HuH-7 (cell line): ENCODE measurements at places on chromosomes 11 and 22.

DNA sequence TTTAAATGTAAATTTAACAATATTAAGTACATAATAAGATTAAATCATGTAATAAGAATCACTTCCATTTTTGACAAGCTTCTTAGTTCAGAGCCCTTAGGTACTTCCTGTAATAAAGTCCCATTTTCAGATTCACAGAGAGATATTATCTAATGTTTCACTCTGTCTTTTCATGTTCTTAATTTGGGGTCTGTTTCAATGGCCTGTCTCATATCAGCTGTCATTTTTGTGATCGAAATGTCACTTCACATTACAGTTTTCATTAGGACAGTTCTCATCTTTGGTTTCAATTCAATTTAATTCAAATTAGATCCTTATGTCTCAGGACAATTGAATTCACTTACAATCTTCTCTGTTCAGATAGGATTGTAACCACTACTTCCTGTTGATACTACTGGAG is 22.6 kb upstream of the OLFML1 start:
- DNase-seq = no peak

DNA sequence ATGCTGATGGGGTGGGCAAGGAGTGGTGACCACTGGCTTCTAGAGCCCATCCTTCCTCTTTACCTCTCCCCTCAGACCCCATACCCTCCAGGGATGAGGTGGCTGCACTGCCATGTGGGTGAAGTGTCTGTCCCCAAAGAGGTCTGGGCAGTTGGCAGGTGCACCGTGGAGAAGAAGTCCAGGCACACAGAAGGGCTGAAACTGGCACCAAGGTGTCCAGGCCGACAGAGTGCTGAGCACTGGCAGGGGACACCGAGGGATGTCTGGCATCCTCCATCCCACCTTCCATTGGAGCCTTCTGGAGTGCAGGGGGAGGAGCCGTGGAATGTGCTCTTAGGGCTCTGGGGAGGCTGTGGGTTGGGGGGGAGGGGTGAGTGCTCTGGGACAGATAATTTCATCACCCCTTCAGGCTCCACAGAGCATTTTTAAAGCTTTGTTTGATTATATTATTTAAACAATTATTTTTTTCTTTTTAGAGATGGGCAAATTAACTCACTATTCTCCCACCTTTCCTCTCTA is 37.9 kb downstream of the PKNOX2 start:
- DNase-seq = no peak

- DNase-seq = no peak
Measured at GRCh38 chr11:84214557-84214956, 928.4 kb upstream of the CCDC90B start.

DNA sequence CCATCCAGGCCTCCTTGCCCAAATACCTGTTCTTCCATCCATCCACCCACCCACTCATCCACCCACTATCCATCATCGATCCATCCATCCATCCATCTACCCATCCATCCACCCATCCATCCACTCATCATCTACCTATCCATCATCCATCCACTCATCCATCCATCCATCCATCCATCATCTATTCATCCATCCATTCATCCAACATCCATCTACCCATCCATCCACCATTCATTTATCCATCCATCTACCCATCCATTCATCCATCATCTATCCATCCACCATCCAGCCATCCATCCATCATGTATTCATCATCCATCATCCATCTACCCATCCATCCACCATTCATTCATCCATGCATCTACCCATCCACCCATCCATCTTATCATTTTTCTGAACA is 413.2 kb downstream of the CTTN start:
- DNase-seq = no peak

DNA sequence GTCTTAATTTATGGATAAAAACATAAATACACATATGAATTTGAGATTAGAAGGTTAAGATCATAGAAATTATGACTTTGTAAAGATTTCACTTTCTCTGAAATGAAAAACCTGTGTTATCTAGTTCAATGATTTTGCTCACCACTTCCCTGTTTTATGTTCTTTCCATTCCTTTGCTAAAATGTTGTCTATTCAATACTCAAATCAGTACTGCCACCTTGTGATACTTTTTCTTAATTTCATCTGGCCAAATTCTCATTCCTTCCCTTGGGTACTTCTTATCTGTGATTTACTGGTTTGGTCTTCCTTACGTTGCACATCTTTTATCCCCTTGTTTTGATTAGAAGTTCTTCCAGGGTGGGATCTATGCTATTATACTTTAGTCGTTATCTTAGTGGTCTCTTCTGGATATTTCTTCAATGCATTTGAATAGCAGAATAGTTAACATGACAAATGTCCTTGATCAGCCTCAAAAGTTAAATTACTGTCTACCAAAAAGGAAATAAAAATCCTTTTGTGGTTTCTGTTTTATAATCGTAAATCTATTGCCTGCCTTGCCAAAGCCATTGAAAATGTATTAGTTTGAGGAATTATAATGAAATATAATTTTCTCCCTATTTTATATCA is 197.0 kb downstream of the PGR start:
- DNase-seq = no peak

- no peak for DNase-seq
Measured at GRCh38 chr11:75524665-75525432, 892 bp downstream of the GDPD5 start.

GRCh38 chr22:32810555-32811133 is 9.1 kb downstream of the TIMP3 start:
- DNase-seq = no peak

GRCh38 chr11:120448240-120448639 is 63.3 kb upstream of the GRIK4 start:
- no peak for DNase-seq

- no peak for DNase-seq
Measured at GRCh38 chr11:23903044-23903704, 593.7 kb upstream of the LUZP2 start.

- DNase-seq = no peak
Measured at GRCh38 chr11:99571094-99571493, 550.3 kb downstream of the CNTN5 start.

- DNase-seq = no peak
Measured at GRCh38 chr22:40210818-40211217, 33.1 kb downstream of the TNRC6B start.

- no peak for DNase-seq
Measured at GRCh38 chr22:48896766-48897644, 930.7 kb downstream of the BRD1 start.

DNA sequence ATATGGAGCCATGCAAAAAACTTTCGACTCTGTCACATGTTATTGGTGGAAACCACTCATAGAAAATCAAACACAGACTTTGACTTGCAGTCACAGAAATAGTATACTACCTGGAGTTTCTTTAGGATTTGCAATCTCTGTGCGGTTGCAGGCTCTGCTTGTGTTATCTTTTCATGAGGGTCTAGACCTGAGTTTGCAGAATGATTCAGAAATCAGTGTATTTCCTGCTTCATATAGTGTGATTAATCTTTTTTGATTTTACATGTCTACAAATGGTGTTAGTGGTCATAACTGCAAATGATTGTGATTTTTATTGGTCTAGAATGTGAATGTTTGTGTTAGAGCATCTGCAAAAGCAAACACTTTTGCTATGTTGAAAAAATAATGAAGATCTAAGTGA is 690.2 kb downstream of the NTM start:
- DNase-seq = no peak

- no peak for DNase-seq
Measured at GRCh38 chr11:121437018-121437685, 15.0 kb upstream of the SORL1 start.

GRCh38 chr11:34523053-34523452 is 9.5 kb upstream of the ELF5 start:
- DNase-seq = no peak

DNA sequence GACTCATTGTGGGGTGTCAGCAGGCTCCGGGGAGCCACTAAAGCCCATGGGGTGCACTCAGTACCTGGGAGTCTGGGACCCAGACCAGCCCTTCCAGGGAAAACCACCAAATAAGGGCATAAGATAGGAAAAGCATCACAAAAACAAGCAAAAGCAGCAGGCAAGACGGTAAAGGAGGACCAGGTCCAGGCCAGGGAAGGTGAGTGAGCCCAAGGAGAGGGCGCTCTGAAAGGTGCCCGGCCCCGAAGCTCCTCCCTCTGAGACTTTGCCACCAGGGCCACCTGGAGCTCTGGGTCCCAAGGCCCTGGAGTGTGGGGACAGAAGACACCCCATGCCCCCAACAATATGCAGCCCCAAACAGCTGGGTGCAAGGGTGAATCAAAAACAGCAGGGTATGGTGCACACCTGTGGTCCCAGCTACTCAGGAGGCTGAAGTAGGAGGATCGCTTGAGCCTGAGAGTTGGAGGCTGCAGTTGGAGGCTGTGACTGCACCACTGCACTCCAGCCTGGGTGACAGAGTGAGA is 5.2 kb upstream of the IL17REL start:
- no peak for DNase-seq

DNA sequence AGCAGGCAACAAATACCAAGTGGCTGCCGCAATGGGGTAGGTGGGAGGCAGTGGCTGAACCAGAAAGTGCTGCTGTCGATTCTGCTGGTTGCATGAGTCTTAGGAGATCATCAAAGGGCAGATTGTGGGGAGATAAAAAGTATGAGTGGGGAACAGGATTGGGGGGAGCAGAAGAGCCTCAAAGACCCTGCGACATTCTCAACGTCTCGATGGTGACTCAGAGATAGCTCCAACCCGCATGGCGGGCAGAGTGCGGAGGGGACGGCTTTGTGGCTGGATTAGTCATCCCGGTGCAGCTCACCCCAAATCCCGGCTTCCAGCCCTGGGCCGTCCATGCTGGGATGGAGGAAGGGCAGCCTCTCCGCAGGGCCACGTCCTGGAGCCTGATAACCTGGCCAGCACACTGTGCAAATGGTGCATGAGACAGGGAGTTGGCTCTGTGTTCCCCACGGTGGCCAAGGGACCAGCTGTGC is 11.6 kb upstream of the RTN4R start:
- no peak for DNase-seq

DNA sequence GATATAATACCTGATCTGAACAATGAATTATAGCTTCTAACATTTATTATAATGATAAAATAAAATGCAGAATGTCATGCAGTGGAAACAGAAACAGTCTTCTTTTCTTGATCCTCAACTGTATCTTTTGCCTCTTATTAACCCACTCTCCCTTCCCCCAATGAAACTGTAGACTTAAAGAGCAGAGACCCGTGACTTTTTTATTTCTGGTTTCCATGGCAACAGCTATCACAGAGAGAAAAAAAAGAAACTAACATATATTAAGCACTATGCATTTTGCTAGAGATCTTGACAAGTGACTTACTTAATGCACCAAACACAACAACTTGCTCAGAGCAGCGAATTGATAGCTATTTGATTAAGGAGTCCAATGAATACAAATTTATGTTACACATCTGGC is 69.3 kb downstream of the RAB38 start:
- DNase-seq = no peak

DNA sequence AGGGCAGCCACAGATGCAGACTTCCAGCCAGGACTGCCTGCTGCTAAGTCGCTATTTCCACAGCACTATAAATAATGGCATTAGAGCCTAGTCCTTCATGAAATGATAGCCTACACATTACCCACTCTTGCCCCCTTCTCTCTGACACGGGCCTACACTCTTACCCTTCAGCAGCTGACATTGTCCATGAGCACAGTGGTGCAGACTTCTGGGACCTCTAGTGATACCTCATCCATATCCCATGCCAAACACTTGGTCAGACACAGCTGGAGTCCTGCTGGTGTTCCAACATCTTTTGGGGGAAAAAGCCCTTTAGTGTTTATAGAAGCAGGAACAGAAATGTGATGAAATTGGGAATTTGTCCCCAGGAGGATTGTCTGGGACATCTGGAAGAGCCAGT is 43.4 kb upstream of the RAB1B start:
- DNase-seq = no peak
